Activated CD4-positive, alpha-beta T cell treated with anti-CD3 and anti-CD28 coated beads, Interleukin-2, amount 10 ng/mL, durations not matched to agents 24 days and 14 days (primary cell): ENCODE measurements at places on chromosomes 1 and 21. TPM values are rescaled to one million over a fixed set of nuclear protein-coding genes. Genes with fewer than 3 reads are reported as not detected.

NTNG1 gene
- total RNA-seq: not detected in 2 replicates

C4BPA gene
- total RNA-seq: not detected in 2 replicates

TINAGL1 gene
- not detected in 2 replicates for total RNA-seq

CLDN17 gene
- total RNA-seq: not detected in 2 replicates

GUCA2B gene
- not detected in 2 replicates for total RNA-seq
